ENCODE measurements at places on chromosomes 1 and 21.

GRCh38 chr21:43922949-43923348, 57.9 kb downstream of the AGPAT3 start:
- DNase-seq = no peak

GRCh38 chr1:5374192-5374591, 618.0 kb downstream of the NPHP4 start:
- no peak for DNase-seq

- no peak for DNase-seq
Observed at GRCh38 chr1:223258751-223259198, 105.2 kb downstream of the SUSD4 start.

DNA sequence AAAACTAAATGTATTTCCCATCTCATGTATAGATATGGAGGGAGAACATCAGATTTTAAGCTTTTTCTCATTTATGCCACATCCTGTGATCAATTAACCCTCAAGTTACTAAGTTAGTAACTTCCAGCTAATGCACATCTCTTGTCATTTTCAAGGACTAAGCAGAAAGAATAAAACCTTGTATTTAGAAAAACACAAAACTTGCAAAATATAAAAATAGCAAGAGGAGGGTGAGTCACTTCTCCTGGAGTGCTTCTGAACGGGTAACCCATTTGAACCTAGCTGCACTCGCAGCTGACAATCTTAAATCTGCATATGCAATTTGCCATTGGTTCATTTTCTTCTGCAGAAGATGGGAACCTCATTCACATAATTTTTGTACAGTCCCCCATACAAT, 500.5 kb downstream of the SETD4 start:
- DNase-seq = no peak

DNA sequence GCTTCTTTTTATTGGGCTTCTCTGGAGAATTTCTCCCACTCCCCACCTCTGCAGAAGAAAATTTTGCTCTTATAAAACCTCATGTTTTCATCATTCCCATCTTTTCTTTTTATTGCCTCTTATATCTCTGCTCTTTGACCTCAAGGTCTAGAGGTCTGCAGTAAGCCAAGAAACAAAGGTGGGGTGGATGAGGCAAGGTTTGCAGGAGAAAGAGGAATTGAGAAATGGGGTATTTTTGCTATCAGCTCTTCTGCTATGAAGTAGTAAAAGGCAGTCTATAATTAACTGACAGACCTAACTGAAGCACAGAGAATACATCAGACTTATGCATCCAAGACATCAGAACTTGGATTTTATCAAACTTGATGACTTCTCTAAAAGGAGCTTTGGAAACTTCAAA, 22.9 kb downstream of the SYT11 start:
- DNase-seq = no peak

DNA sequence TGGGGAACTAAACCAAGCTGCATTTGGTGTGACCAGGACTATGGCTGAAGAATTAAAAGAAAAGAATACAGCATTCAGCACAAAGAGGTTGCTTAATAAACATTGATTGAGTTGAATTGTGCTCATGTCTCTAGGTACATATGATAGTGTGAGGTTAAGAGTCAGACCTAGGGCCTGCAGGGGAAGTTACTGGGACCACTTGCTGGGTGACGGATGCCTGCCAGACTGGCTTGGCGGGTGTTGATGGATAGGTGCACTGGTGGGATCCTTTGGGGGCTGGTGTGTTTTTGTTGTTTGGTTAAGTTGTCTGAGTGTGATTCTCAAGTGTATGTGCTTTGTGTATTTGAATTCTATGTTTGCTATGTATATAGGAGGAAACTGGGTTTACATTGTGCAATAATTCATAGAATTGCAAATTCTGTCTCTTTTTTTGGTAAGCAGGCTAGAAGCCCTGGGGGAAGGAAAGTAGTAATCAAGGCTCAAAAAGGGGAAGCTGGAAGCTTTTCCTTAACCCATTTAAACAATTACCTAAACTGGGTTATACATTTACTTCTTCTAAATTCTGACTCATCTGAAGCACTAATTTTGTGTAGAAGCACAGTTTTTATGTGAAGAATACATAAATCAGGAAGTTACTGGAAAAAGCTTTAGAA, 1.8 kb downstream of the CD101 start:
- DNase-seq = no peak

DNA sequence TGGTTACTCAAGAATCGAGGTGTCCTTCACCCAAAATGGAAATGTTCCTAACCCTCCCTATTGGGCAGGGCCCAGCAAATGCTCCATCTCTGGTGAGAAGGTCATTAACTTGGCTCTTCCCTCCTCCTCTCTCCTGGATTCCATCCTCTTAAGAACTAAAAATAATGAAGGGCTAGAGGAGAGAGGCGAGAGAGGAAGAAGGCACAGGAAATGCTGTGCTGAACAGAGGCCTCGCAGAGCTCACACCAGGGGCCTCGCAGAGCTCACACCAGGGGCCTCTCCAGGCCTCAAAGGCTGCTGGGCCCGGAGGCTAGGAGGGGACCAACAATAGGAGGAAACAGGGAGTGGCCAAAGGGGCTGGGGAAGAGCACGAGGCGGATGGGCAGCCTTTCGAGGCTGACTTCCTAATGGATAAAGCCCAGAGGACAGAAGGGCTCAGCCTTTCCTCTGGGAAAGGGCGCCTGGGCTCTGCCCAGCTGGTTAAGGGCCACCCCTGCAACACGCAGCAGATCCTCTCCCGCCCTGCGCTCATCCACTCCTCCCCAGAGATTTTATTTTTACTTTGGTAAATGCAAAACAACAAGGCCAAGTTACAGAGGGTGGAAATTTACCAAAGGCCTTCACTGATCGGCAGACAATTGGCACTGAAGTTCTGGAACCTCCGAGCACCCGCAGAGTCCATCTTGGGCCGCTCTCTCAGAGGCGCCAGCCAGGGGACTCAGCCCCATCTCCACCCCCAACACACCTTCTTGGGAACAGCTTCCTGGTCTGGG, 78.5 kb downstream of the ITPKB start:
- no peak for DNase-seq

DNA sequence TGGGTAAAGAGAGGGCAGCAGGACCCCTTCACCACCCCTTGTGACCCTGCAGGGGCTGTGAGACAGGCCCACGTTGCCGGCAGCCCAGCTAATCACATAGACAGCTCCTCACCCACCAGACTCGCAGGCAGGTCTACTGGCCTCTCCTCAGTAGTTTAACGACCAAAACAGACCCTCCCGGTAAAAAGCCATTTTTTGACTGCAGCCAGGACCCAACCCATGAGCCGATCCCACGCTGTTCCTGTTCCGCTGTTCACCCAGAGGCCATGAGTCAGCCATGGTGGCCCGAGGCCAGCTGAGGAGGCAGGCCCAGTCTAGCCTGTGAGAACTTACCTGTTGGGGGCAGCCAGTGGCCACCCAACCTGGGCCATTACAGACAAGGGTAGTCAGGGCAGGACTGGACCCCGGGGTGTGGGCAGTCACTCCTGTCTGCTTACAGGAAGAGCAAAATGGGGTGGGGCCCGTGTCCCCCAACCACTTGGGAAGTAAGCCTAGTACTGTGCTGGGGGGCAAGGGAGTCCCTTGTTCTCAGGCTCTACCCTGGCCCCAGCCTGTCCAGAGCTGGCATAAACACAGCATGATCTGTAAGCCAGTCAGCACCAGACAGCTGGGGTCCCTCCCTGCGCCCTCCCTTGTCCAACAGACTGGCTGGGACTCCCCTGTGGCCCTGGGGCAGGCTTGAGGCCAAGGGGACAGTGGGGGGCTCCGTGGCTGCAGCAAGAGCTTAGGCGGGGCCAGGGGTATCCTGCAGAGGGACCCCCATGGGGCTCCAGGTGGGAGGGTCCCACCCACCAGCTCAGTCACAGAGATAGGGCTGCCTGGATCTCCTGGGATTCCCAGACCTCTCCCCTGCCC, 61.9 kb downstream of the WNT9A start:
- DNase-seq = no peak

GRCh38 chr1:116373431-116374352, 648 bp downstream of the ATP1A1 start:
- DNase-seq = no peak

DNA sequence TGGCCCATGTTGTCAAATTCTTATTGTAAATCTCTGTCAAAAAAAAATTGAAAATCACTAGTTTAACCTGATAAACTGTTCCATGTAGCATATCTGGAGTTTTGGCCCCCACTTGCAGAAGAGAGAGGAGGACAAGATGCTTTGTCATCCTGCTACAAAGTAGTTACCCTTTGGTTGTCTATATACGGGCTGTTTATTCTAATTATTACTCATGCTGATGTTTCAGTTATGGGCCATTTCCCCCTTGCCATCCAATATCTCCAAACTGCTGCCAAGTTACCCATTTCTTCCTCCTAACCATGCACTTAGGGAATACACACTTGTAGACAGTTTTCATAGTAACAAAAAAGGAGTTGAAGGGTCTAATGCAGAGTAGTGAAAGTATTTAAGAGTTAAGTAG, 22.6 kb downstream of the STX12 start:
- DNase-seq = no peak

- DNase-seq = no peak
Observed at GRCh38 chr1:45753248-45754037, 3.0 kb upstream of the IPP start.

DNA sequence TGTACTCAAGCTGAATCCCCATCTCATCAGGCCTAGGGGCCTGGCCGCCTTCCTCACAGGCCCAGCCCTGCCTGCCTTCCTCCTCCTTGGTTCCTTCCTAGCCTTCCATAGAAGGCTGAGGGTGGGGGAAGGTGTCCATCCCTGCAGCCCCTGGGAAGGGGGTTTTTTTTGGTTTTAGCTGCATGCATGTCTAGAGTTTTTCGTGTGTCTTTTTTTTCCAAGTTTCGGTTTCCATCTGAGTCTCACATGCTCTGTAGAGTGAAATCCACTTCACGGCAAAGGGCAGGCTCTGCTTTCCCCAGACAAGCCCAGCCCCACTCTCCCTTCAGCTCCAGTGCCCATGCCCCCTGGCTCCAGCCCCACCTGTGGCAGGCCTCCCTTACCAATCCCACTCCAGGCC, 32.1 kb downstream of the GRHL3 start:
- DNase-seq = no peak

- no peak for DNase-seq
Observed at GRCh38 chr21:46022551-46023525, 41.3 kb downstream of the COL6A1 start.

DNA sequence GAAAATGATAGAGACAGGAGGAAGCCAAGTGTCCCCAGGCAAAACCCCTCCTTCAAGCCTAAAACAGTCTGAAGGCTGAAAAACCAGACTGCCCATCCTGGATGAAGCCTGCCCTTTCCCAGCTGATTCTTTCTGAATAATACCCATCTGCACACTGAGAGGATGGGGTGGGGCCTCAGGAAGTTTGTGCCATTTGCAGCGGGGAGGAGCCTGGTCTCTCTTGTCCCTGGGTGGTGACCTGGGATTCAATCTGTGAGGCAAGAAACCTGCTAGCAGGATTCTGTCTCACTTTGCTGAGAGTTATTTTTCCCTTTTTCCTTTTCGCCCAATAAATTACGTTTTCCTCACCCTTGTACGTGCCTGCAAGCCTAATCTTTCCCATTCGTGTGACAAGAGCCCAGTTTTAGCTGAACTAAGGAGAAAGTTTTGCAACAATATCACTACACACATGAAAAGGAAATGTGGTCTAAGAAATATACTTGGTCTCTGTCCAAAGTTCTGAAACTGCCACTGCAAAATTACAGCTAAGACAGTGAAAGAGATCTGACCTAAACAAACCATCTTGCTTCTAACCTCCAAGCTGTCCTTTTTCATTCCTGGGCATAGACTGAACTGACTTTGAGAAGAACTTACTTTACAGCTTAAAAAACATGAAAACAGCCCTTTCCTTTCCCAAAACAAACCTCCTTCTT, 105.0 kb downstream of the COP1 start:
- DNase-seq = no peak

GRCh38 chr21:33587792-33588484, 546 bp downstream of the DONSON start:
- peak; percentile 11 for DNase-seq

- DNase-seq = no peak
Observed at GRCh38 chr1:4101459-4102161, 201.5 kb upstream of the C1orf174 start.

- DNase-seq = no peak
Observed at GRCh38 chr1:51252366-51252765, 16.3 kb downstream of the RNF11 start.
